ENCODE measurements at places on chromosomes 13 and 19. TPM values are rescaled to one million over a fixed set of nuclear protein-coding genes. Genes with fewer than 3 reads are reported as not detected.

Gene IRS2
- 1.5 TPM for total RNA-seq

Gene ZNF584
- 7.9 TPM for total RNA-seq

Gene OSCAR
- 0.09 TPM for total RNA-seq

Gene SIGLEC10
- total RNA-seq, result 0.22 TPM

Gene SLC6A16
- total RNA-seq, result 0.49 TPM

Gene NCAN
- total RNA-seq, result 0.22 TPM

Measured in muscle of leg (tissue), 16 donors.